ENCODE measurements at places on chromosomes 5 and 9.

DNA sequence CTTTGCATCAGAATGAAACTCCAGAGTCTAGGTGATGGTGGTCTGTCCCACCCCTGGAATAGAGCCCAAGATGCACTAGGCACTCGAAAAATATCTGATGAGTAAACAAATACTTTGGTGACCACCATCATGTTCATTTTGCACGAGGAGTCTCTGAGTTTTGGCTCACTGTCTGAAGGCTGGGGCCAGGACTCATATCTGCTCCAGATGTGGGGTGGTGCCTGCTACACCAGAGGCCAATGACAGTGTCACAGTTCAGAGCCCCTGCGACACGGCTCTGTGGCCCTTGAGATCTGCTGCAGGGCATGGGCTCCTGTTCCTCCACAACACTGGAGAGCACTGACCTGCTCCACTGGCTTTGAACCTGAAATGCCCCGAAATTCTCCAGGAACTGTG, 164.6 kb downstream of the ROR2 start:
- DNase-seq: no peak

DNA sequence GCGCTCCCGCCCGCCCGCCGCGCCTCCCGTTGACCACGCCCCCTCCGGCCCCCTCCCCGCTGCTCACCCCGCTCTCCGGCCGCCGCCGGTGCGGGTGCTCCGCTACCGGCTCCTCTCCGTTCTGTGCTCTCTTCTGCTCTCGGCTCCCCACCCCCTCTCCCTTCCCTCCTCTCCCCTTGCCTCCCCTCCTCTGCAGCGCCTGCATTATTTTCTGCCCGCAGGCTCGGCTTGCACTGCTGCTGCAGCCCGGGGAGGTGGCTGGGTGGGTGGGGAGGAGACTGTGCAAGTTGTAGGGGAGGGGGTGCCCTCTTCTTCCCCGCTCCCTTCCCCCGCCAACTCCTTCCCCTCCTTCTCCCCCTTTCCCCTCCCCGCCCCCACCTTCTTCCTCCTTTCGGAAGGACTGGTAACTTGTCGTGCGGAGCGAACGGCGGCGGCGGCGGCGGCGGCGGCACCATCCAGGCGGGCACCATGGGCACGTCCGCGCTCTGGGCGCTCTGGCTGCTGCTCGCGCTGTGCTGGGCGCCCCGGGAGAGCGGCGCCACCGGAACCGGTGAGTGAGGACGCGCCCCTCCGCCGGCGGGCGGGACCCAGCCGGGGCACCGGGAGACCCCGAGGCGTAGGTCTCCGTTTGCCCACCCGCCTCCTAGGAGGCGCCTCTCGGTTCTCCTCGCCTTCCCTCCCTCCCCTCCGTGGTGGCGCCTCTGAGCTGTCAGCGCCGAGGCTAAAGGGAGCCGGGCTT, at the start of gene VLDLR:
Gene VLDLR, plus strand, starts transcription at position 66 of the 739 bp plus-strand sequence. Its CDS starts 403 bp downstream, at position 469.
- no peak for DNase-seq

GRCh38 chr5:93578813-93579691, 2.0 kb downstream of the NR2F1-AS1 start:
- no peak for DNase-seq

GRCh38 chr9:128625391-128626146, 31.1 kb downstream of the DYNC2I2 start:
- DNase-seq: no peak

- no peak for DNase-seq
Measured at GRCh38 chr5:154254896-154255295, 64.4 kb downstream of the GALNT10 start.

GRCh38 chr5:181028032-181028819, 11.8 kb upstream of the BTNL9 start:
- no peak for DNase-seq

- no peak for DNase-seq
Measured at GRCh38 chr5:71794061-71794695, 75.1 kb downstream of the CARTPT start.

GRCh38 chr9:29928072-29928471, 2354.8 kb upstream of the C9orf72 start:
- DNase-seq: no peak

- no peak for DNase-seq
Measured at GRCh38 chr9:35814106-35814840, 569 bp downstream of the HINT2 start.

GRCh38 chr5:154714266-154714986, 40.8 kb upstream of the LARP1 start:
- DNase-seq: no peak

DNA sequence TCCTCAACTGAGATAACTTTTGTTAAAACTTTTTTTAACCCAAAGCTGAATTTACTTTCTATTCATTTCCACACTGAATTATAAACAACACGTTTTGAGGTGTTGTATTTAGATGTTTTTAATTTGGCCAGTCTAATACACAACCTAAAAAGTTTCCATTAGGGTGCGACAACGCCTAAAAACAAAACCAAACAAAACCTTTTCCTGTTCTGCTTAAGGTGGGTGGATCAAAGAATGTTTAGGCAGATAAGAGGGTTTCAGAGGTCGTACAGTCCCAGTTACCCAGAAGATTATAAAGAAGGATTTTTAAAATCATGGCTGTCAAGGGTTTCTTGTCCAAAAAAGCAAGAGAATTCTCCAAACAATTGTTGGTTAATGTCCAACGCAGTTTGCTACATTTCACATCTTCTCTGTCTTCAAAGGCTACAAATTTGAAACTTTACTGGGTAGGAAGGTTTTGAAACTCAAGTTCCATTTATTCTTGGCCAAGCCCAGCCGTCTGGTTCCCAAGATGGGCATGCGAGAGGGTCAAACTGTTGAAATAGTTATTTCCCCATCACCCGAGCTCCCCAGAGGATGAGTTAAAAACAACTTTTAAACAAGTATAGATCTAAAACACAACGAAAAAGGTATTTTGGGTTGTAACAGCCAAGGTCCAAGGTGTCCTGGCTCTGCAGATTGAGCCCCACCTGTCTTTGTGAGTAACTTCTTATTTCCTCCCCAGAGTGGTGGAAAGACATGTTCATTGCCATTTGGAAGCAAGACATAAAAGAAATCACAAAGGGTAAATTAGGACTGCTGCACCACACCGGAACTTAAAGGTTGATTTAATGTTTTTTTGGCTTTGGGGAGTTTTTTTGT, 122.8 kb upstream of the MAP3K1 start:
- DNase-seq: no peak

DNA sequence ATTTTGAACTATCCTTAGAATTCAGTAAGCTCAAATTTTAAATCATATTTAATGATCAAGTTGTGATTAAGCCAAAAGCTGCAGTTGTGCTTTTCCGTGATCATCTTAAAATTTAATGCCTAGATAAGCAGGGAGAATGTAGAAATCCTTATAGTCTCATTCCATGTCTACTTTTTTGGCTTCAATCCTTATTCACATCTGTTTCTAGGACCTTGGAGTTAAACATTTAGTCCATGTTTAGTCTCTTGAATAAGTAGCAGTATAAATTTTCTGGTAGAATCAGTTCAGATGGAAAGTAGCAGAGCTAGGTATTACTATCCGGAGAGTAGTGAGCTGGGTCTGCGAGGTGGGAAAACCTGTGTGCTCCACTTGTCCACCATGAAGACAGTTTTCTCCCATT, 59.3 kb upstream of the RIOK2 start:
- no peak for DNase-seq

DNA sequence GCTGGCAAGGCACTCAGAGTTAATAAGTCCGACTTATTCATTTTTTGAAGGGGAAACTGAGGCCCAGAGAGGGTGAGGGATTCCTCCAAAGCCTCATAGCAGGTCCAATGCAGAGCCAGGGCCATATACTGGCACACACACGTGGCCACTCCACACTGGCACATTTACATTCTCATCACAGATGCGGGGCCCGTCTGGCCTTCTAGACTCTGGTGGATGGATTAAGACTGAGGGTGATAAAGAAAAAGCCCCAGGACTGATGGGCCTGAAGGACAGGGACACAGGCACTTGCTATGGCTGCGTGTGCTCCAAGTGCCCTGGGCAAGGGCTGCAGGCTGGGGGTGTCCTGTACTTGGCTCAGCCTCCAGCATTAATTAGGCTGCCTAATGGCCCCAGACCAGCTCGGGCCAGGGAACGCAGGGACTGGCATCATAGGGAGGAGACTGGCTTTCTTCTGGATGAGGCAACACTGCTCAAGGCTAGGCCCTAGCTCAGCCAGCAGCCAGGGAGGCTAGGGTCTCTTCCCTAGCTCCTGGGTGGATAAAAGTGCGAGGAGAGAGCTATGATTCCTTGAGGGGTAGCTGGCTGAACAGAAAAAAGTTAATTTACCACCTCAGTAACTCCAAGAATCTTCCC, 28.5 kb upstream of the CSF1R start:
- DNase-seq: no peak

DNA sequence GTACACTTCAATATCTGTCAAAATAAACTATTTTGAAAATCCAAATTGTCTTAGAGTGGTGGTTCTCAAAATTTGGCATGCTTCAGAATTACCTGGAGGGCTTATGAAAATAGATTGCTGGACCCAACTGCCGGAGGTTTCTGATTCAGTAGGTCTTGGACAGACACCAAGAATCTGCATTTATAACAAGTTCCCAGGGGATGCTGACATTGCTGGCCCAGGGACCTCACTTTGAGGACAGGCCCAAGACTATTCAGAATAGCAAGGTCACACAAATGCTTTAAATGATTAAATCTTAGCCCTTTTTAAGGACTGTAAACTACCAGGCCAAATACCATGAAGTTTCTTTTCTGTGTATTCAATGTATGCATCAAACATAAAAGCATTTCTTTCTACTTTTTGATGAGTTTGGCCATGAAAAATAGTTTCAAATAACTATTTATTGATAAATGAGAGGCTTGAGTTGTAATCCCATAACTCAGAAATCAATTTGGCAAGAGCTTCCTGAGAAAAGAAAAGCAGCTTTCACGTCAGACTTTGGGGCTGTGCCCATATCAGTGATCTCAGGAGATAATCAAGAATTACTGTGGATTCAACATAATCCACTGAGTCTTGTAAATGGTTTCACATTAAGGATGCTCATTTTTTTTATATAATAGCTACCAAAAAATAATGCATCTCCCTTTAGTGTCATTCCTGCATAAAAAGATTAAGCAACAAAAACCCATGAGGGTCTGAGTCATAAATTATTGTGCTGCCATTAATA, 191.4 kb downstream of the FRMD3 start:
- DNase-seq: no peak

DNA sequence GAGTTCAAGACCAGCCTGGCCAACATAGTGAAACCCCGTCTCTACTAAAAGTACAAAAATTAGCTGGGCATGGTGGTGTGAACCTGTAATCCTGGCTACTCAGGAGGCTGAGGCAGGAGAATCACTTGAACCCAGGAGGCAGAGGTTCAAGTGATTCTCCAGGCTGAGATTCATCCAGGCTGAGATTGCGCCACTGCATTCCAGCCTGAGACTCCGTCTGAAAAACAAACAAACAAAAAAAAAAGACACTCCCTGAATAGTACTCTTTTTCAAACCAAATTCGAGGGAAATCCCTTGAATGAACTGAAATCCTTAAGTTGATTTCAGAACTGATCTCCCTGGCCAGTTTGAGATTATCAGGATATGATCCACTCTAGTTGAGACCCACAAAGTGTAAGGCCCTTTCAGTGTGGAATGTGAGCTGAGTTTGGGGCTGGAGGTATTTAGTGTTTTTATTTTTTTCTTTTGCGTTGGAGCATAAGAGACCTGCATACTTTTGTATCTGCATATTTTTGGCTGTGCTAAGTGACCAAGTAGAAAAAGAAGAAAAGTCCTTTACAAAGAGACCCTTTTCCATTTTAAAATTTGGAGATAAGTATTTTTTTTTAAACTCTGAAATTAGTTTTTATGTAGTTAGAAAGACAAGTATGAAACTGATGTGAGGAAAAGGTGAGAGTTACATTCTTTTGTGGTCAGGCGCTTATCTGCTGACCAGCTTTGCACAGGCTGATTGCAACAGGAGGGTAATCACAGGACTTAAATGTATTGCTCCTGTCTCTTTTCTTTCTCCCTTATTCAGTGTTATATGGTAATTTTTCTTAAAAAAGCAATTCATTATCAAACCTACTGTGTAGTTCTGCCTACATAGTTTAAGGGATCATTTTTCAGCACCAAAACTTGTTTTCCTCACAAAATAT, 42.9 kb downstream of the TMEFF1 start:
- DNase-seq: no peak

DNA sequence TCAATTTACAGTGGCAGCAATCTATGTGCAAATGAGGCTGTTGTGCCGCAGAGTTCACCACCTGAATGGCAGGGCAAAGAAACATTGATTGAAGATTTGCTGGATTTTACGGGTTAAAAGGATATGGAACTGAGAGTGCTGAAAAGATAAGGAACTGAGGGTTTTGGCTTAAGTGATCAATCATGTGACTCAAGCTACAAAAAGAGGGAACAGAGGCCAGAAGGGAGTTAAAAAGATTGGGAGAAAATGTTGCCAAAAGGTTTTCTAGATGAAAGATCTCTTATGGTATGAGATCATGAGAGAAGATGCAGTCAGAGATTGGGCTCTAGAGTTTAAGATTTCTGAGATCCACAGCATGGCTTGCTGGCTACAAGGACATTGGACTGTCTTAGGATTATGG, 7.9 kb upstream of the RIMOC1 start:
- DNase-seq: no peak

- DNase-seq: no peak
Measured at GRCh38 chr9:35618854-35619799, 914 bp upstream of the CD72 start.

GRCh38 chr5:108898707-108899106, 151.0 kb downstream of the FER start:
- no peak for DNase-seq

GRCh38 chr5:108925073-108925472, 177.4 kb downstream of the FER start:
- DNase-seq: no peak

- DNase-seq: no peak
Measured at GRCh38 chr5:177241768-177242167, 61.8 kb downstream of the RAB24 start.

DNA sequence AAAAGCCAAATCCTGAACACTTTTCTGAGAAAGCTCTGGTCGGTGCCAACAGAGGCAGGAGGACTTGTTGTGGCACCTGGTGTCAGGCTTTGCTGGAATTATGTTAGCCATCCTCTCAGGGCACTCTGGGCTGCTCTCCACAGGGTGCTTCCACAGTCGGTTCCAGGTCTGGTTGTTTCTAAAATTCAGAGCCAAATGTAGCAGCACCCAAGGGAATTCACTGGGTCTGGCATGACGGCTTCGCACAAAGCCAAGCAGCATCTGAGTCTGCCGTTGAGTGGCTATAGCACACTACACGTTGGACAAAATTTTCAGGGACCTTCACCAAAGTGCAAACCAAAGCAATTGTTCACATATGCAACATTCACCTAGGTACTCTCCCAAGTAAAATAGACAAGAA, 110.2 kb downstream of the PJA2 start:
- no peak for DNase-seq

- DNase-seq: no peak
Measured at GRCh38 chr9:92798358-92798757, 33.7 kb upstream of the BICD2 start.
